ENCODE measurements at places on chromosomes 5 and 9.

DNA sequence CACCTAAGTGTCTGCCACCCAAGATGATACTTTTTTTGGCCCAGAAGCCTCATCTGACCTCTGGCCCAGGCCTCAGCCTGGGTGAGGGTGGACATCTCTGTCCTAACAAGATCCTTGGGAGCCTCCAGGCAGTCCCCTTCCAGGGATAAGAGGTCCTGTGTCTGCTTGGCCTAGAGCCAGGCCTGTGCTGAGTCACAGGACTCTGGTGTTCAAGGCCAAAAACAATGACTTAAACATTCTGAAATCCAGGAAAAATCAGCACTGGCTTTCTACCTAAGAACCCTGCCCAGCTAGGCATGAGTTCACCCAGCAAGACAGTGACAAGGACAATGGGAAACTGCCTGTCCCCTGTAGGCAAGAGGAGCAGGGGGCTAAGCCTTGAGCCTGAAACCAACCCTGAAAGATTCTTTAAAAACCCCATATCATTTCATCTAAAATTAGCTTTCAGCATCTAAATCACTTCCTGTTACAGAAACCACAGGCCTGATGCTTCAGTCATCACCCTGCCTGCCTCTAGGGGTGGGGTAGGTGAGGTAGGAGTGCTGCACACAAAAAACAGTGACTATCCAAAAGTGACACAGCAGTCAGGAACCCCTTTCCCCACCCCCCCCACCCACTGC, 29.9 kb downstream of the CSF2 start:
- peak; percentile 26 for DNase-seq

GRCh38 chr9:69502671-69503301, 169.4 kb downstream of the APBA1 start:
- no peak for DNase-seq

GRCh38 chr9:93479726-93480125, 26.3 kb upstream of the FAM120AOS start:
- no peak for DNase-seq

DNA sequence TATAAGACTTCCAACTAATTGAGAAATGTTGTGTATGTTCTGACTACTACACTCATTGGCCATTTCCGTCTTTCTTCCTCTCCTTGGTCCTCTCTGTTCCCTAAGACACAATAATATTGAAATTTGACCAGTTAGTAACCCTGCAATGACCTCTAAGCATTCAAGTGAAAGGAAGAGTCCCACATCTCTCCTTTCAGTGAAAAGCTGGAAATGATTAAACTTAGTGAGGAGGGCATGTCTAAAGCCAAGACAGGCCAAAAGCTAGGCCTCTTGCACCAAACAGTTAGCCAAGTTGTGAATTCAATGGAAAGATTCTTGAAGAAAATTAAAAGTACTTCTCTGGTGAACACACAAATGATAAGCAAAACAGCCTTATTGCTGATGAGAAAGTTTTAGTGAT, 122.5 kb downstream of the PRR16 start:
- no peak for DNase-seq

- no peak for DNase-seq
These were observed 102.1 kb upstream of the RANBP3L start for GRCh38 chr5:36403632-36404311.

DNA sequence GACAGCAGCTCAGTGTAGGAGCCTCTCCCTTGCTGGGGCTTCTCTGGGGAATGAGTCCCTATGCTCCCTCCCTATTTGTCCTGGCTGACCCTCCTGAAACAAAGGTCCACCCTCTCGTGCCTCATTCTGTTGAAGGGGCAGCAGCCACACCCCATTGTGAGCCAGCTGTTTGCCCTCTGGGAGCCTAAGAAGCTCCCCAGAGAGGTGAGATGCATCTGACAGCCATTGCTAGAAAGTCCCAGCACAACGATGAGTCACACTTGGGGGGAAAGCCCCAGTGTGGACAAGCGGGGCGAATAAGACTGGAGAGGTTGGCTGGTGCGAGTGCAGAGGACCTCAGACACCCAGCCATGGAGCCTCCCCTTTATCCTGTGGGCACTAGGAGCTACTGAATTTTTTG, 101.4 kb downstream of the PPARGC1B start:
- no peak for DNase-seq

DNA sequence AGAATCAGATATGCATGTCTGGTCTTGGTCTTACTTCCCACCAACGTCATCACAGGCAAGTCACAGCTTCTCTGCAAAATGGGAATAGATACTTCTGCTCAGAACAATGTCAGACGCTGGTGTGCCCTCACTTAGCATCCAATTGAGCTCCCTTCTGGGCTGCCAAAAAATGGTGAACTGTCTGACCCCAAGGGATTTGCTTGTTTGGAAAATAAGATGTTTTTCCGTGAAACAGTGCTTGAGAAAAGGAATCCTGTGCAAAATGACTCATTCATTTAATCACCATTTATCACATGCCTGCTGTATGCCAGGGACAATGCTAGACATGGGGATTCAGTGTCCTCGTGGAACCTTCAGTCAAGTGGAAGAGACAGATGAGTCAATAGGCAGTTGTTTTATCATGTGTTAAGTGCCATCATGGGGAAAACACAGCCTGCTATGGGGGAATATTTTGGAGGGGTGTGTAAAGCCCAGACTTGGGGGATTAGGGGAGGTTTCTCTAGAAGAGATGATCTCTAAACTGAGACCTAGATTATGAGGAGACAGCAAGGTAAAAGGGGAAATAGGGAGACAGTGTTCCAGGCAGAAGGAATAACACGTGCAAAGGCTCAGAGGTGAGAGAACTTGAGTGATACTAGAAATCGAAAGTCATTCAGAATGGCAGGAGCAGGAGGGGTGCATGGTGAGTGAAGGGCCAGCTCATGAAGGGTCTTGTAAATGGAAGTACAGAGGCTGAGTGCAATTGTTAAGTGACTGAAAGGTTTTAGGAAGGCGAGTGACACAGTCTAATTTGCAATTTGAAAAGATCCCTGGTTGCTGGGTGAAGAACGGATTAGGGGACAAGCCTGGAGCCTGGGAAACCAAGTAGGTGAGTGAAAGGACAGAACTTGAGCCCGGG, 3.9 kb downstream of the NIPAL4 start:
- no peak for DNase-seq

- no peak for DNase-seq
These were observed 153.0 kb downstream of the DENND1A start for GRCh38 chr9:123776708-123777537.

GRCh38 chr5:84605241-84605640, 220.6 kb upstream of the EDIL3 start:
- no peak for DNase-seq

DNA sequence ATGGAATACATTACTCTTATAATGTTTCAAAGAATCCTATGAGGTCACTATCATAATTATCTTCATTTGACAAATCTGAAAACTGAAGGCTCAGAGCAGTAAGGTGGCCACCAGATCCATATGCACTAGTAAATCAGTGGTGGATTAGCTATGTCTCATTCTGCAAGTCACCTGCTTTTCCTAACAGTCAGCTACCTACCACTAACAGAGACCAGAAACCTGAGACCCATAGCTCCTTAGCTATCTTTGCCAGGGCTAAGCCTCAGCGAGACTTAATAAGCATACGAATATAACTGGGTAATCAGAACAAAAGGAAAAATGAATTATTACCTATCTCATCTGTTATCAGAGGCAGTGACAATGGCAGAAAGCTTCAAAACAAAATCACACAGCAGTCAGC, 118.7 kb downstream of the AUH start:
- no peak for DNase-seq

DNA sequence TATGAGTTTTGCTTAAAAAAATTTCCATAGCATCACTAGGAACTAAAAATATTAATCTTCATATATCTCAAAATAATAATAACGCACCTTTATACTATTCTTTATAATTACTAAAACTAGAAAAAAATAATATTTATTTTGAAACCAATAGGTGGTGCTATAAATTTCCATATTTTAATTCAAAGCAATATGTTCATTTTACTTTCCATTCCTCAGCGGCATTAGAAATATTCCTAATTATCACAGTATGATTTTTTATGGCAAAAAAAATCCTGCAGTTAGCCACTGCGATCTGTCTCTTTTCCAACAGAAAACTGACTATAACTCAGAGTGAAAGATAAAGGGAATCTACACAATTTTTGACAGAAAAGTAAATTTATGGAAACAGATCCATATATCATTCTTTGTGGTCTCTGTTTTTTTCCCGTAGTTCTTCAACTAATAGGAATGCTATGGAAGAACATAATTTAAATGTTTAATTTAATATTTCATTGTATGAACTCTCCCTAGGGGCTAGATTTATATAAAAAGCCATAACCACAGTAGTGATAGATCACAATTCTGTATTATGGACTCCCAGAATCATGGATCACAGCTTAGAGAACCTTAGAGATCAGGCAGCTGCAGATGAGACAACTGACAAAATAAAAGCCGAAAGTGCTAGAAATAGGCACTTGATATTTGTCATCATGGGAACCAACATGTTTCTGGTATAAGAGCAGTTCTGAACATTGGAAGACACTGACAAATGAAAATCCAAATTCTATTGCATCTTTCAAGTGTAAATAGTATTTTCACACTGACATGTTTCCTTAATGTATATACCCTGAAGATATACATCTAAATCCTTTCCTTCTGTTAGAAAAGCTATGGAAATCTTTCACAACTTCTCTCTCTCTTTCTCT, 167.7 kb upstream of the MPDZ start:
- DNase-seq: no peak

Data from activated naive CD4-positive, alpha-beta T cell (primary cell).